Right atrium auricular region (tissue), 2 donors: ENCODE measurements at places on chromosomes 11 and 22.
A peak's percentile ranks its signal among the peaks of the same experiment; 100 is the strongest.

GRCh38 chr11:35413598-35413997 is 5.8 kb downstream of the SLC1A2 start:
- no peak for DNase-seq

DNA sequence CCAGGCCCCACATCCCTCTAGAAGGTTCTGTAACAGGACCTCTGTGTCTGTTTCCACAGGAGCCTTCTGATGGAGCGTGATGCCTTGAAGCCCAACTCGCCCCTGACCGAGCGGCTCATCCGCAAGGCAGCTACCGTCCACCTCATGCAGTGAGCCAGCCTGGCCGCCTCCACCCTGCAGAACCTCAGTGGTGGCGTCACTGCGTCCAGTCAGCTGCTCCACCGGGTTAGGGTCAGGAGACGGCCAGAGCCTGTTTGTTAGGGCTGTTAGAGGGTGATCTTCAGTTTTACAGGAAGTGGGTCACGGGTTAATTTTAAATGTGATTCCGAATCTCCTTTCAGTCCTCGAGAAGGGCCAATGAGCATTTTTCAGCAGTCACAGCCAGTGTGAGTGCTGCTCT is 3.9 kb upstream of the GTSE1 start:
- DNase-seq = no peak

DNA sequence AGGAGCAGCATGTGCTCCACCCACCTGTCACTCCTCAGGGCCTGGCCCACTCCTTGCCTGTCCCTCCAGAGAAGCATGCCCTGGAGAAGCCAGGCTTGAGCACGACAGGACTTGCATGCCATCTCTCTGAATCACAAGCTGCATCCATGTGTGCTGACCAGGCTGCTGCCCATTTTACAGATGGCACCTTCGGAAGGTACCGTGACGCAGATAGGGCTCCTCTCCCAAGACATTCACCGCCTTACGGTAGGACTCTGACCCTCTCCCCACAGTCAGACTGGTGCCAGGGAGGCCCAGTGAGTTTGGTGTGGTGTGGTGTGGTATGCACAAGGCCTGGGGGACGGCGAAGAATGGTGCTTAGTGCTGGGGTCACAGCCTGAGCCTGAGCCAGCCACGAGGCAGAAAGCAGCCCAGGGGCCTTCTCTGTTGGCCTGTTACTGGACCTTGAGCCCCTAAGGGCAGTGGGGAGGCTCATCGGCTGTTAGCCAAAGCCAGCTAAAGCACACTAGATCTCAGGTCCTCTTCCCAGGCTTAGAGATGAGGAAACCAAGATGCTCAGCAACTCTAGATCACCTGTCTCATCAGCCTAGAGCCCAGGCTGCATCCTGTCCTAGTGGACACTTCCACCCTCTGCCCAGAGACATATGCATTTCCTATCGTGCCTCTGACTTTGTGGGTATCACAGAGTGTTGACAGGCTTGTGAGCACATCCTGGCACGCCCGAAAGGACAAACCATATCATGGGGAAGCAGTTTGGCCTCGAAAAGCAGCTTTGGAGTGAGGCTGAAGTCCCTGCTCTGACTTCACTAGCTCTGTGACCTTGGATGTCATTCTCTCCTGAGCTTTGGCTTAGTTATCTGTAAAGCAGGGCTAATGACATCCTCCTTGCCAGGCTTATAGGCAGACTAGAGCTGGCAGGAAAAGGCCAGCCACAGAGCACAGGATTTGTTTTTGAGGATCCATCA is 17.8 kb downstream of the CYB5R2 start:
- DNase-seq = no peak

DNA sequence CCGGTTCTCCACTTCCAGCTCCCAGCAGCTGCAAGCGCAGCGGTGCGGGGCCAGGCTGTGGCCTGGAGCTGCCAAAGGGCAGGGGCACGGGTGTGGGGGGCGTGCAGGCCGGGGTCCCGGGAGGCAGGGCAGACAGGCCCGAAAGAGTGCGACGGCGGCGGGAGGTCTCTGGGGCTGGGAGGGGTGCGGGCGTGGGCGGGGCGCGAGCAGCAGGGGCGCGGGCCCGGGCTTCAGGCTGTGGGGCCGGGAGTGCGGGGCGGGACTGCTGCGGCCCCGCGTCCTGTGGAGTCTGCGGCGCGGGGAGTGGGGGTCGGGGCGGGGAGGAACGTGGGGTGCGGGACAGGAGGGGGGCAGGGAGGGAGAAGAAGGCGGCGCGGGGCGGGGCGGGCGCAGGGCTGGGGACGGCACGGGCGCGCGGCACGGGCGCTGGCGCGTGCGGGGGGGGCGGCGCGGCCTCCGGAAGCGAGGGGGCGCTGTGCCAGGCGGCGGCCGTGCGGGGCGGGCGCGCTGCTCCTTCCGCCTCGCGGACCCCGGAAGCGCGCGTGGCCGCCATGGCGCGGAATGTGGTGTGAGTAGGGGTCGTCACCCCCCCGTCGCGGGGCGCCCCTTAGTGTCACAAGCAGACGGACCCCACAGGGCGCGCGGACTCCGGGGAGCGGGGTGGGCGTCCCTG is at the start of gene MRPL23:
Gene MRPL23, plus strand, starts transcription at position 521 of the 673 bp plus-strand sequence. Its CDS starts 31 bp downstream, at position 552.
- DNase-seq = no peak

- DNase-seq = no peak
Measured at GRCh38 chr22:23138584-23139435, 3.0 kb downstream of the RSPH14 start.

DNA sequence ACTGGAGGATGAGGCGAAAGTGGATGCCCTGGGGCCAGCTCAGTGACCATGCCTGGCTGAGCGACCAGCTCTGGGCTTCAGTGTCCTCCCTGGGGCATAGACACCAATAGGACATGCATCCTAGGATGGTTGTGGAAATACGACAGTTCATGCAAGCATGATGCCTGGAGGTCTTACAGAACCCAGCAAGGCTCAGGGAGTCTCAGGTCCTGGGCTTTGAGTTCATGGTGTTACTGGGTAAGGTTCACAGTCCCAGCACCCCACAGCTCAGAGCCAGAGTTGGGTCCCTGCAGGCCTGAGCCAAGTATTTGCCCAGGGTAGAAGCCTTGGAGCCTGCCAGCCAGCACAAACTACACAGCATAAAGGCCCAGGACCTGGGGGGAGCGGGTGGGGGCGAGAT is 4.2 kb upstream of the SUSD2 start:
- no peak for DNase-seq

DNA sequence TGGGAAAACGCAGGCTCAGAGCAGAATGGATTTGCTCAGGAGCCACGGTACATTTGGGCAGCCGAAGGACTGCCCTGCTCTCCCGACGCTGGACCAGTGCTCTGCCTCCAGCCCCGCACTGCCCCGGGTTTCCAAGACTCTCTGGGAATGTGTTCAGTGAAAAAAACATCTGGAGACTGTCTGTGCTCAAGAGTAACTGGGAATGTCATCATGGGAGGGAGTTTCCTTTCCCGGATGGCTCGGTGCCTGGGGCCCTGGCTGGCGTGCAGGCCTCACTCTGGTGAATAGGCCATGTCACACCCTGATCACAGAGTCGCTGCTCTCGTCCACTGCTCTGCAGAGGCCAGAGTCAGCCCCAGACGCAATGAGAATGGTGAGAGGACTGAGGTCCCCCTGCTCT is 9.8 kb upstream of the APOL6 start:
- peak; percentile 96 for DNase-seq

DNA sequence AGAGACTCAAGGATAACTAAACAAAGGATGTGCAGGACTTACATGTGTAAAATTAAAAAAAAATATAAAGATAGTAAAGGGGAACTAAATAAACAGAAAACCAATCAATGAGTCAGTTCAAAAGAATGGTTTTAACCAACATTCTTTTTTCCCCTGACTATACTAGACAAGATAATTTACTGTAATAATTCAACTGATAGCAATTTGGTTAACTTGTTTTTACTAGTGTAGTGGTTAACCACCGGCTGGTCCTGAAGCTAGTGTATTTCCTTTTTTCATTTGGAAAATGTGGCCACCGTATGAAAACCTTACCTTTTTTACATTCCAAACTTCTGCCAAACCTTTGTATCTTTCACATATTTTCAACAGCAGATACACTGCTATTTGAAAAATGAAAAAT is 123.1 kb downstream of the ARHGAP42 start:
- no peak for DNase-seq

- no peak for DNase-seq
Measured at GRCh38 chr11:64799623-64800302, 3.3 kb downstream of the MAP4K2 start.
